NCI-H2081 treated with DMSO at 0.1 percent for 48 hours (cell line): ENCODE measurements at places on chromosomes 1 and 21.
A peak's percentile ranks its signal among the peaks of the same experiment; 100 is the strongest.

GRCh38 chr1:86388777-86389176, 7.3 kb downstream of the ODF2L start:
- DNase-seq: no peak

DNA sequence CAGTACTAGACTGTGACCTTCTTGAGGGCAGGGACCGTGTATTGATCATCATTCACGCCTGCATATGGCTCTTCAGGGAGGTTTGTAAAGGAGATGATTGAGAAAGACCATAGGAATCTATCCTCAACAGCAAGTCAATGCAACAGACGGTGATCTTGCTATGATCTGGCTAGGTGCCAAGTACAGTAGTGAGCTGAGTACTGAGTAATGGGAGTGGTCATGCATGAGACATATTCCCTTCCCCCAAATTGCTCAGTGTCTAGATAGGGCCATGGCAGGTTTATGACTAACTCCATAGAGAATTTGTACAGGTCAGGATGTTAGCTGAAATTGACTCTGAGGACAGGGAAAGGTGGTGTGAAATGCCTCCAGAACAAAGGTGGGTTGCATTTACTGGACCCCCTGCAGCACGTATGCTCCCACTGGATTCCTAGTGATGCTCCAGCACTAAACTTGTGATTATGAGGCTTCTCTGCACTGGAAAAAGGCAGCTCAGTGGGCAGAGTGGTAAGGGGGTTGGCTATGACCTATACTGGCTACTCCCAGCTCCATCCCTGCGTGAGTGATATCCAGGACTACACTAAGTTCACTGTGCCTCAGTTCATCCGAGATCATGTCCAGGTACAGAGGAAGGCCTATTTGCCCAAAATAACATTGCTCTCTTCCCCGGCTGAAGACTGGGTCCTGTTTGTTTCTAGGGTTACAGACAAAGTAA, 37.2 kb downstream of the KCNJ6 start:
- no peak for DNase-seq

DNA sequence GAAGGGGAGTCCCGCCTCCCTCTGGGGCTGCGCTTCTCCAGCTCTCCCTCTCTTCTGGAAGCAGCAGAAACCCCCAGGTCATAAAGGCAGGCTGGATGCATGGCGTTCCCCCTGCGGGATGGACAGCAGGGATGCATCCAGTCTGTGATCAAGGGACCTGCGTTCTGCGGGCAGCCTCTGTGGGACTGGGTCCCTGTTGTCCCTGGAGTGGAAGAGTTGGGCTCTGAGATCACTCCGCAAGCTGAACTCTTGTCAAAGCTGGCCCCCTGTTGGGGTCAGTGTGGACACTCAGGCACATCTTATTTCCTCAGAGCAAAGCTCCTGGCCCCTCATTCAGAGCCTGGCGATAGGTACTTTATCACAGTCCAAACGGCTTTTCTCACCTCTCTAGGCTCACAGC, 341.2 kb downstream of the PTPRU start:
- no peak for DNase-seq

DNA sequence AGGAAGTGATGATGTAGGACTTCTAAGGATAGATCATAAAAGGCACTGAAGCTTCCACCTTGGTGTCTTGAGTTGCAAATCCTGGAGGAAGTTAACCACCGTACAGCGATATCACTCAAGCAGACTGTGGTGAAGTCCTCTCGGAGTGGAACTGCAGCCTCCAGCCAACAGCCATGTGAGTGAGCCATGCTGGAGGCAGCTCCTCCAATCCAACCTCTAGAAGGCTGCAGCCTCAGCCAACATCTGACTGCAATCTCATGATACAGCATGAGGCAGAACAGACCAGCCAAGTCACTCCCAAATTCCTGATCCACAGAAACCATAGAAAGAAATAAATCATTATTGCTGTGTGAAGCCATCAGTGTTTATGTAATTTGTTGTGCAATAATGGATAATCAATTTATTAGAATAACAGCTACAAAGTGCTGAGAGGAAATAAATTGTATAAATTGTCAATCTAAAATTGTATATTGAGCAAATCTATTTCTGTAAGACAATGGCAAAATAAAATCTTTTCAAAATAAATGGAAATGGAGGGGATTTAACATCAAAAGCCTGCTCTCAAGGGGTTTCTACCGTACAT, 65.0 kb downstream of the PRSS38 start:
- no peak for DNase-seq

- no peak for DNase-seq
Measured at GRCh38 chr1:110718452-110718851, 43.7 kb upstream of the KCNA3 start.

GRCh38 chr21:32713726-32714125, 14.1 kb downstream of the SYNJ1 start:
- DNase-seq: no peak

GRCh38 chr1:51956528-51957509, 33.7 kb downstream of the RAB3B start:
- peak; percentile 70 for DNase-seq

DNA sequence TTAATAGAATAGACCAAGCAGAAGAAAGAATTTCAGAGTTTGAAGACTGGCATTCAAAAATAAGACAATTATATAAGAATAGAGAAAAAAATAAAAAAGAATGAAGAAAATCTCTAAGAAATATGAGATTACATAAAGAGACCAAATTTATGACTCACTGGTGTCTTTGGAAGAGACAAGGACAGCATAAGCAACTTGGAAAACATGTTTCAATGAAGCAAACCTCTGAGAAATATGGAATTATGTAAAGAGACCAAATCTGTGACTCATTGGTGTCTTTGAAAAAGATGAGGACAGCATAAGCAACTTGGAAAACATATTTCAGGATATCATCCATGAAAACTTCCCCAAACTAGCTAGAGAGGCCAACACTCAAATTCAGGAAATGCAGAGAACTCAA, 60.4 kb upstream of the LYPLAL1 start:
- no peak for DNase-seq

DNA sequence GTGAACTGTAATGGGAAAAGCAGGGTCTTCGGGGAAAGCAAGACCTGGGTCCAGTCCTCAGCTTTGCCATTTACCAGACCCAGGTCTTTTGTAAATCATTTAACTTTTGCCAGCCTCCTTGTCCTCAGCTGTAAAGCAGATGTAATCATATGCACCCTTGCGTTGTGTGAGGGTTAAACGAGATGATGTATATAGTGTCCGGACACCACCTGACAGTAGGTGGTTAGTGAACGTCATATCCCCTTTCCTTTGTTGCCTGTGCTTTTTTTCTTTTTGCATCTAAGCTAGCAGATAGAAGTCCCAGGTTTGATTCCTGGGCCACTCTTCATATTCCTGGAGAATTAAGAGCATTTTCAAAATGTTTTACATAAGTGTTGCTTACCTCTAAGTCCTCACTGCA, 28.5 kb downstream of the IL12RB2 start:
- no peak for DNase-seq

DNA sequence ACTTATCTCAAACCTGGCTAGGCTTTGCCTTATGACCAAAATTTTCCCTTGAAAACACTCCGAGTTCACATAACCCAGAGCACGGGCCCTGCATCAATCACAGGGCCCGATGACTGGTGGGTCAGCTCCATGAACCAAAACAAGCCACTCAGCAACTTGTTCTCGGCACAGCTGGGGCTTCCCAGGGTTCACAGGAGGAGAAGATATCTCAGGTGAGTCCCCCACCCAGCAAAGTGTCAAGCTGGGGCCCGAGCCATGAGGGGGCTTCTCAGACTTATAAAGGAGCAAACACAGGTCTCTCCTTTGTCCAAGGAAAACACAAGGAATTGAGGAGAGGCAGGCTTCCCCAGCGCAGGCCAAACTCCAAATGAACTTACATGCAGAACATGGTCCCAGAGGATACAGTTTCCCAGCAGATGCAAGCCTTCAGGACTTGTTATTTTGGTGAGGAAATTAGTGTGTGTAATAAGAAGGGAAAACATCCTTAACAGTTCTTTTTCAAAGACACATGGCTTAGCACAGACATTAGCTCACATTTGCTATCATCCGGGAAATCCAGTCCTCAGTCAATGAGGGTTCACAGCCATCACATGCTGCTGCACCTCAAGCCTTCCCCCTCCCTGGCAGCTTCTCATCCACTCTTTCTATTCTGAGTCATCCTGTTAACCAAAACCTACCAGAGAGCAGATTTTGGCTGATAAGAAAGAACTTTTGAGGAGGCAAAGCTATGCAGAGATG, 98.1 kb upstream of the NFIA start:
- DNase-seq: no peak

GRCh38 chr1:32240140-32240951, 6.7 kb upstream of the FAM167B start:
- peak; percentile 9 for DNase-seq

DNA sequence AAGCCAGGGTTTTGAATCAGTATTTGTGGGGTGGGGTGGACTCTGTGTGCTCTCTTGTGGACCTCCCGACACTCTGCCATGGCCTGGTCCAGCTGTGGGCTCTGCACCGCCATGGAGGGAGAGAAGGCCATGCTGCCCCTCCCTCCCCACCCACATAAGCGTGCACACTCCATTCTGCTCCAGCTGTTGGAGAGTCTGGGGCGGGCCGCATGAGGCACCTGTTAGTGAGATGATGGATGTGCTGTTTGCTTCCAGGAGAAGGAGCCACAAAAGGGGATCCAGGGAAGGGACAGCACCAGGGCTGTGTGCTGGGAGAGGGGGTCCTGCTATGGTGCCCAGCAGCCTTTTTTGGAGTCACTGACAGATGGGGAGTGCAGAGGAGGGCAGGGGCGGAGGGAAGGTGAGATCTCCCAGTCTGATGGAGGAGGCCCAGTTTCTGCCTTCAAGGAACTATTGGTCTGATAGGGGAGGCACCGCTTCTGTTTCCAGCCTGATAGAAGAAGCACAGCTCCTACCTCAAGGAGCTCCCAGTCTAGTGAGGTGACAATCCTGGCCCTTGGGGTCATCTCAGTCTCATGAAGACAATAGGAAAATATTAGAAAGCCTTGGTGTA, 101.5 kb downstream of the ACTL8 start:
- DNase-seq: no peak

GRCh38 chr1:29549001-29549400, 312.7 kb downstream of the PTPRU start:
- no peak for DNase-seq

DNA sequence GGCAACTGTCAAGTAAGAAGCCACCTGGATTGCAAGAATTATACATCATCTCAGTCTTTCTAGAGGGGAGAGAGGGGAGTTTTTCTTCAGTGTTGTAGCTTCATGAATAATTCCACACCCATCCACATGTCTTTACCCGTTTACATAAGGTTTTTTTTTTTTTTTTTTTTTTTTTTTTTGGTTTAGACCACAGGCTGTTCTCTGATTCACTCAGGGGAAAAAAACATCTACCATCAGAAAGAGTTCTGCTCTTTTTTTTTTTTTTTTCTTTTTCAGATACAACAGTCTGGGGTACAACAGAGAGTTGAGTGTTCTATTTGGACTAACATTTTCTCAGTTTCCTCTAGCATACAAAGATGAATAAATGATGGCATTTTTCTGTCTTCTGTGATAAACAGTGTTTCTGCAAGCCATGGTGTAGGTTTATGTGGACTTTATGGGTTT, 4.9 kb upstream of the KIF14 start:
- DNase-seq: no peak

DNA sequence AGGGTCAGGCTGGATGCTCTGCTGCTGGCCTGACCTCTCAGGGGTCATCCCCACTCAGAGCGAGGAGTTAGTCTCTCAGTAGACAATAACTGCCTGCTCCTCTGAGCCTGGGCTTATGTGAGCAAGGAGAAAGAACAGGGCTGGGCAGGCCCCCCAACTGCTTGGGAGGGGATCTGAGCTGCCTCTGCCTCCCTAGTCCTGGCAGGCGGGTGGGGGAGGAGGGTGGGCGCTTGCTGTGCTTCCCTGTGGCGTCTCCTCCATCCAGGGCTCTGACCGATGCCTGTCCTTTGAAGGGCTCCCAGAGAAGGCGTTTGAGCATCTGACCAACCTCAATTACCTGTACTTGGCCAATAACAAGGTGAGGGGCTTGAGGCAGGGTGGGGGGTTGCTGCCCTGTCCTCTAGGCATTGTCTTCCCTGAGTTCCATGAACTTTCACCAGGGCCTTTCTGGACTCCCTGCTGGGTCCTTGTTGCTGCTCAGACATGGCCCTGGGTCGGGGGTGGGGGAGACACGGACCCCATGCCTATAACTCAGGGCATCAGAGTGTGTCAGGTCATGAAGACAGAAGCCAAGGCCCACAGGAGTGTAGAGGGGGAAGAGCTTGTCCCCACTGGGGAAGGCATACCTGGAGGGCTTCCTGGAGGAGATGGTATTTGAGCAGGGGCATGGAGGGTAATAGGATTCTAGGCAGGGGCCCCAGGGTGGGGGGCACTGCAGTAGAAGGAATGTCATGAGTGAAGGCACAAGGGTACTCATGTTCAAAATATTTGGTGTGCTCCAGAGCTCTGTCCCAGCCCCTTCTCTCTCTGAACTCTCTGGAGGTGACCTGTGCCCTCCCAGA, 12.5 kb downstream of the PODN start:
- no peak for DNase-seq

GRCh38 chr1:37797750-37798345, 4.2 kb downstream of the MANEAL start:
- no peak for DNase-seq

DNA sequence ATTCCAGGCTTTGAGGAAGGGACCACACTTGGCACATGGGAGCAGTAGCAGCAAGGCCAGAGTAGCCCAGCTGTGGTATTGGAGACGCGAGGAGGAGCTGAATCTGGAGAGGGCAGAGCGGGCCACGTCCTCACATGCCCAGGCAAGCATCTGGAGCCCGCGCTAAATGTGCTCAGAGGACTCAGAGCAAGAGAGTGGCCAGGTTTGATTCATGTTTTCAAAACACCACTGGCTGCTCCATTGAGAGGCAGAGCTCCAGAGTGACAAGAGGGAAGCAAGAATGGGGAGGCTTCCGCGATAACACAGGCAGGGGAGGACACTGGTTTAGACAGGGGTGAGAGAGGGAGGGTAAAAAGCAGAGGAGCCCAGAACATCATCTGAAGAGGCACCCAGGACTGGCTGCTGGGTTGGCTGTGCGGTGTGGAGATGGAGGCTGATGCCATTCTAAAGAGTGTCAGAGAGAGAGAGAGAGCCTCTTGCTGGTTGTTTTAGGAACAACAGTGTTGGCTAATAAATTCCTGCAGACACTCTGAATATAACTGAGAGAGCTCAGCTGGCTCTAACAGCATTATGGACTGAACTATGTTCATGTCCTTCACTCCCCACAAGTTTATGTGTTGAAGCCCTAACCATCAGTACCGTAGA, 32.3 kb downstream of the RCAN1 start:
- no peak for DNase-seq

DNA sequence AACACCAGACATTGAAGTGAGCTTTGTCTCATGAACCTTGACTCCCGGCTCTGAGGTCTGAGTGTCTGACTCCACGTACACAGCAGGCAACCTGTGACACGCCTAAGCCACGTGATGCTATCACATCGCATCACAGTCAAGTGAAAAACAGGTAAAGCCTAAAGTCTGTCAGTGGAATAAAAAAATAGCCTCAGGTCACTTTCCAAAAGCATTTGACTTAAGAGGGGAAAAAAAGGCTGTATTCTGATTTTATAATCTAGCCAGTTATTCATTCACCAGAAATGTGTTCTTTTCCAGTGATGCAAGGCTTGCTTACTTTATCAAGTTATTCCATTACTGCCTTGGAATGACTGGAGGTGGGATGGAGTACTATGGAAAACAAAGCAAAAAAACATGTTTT, 163.2 kb upstream of the HMCN1 start:
- no peak for DNase-seq
